ENCODE measurements at places on chromosomes 3 and 15. TPM values are rescaled to one million over a fixed set of nuclear protein-coding genes. Genes with fewer than 3 reads are reported as not detected.

DNA sequence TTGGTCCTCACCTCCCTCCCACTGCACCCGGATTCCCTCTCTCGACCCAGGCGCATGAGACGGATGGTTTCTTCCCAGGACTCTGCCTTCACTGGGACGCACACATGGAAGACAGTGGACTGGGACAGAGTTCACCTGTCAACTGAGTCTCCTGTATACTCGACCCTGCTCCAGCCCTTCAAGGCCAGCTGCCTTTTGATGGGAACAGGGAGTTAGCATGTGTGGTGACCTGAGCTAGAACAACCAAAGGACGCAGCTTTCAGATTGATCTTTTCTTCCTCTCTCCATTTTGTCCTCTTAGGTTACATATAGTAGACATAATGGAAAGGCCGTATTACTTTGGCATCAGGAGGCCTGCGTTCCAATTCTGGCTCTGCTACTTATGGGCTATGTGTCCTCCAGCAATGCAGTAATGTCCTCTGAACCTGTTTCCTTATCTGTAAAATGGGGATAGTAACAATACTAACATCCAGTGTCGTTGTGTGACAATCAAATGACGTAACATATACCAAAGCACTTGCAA is 94.1 kb downstream of the PEX5L start:
- DNase-seq, result no peak

- no peak for DNase-seq
Observed at GRCh38 chr15:87638554-87639083, 617.9 kb downstream of the NTRK3 start.

DNA sequence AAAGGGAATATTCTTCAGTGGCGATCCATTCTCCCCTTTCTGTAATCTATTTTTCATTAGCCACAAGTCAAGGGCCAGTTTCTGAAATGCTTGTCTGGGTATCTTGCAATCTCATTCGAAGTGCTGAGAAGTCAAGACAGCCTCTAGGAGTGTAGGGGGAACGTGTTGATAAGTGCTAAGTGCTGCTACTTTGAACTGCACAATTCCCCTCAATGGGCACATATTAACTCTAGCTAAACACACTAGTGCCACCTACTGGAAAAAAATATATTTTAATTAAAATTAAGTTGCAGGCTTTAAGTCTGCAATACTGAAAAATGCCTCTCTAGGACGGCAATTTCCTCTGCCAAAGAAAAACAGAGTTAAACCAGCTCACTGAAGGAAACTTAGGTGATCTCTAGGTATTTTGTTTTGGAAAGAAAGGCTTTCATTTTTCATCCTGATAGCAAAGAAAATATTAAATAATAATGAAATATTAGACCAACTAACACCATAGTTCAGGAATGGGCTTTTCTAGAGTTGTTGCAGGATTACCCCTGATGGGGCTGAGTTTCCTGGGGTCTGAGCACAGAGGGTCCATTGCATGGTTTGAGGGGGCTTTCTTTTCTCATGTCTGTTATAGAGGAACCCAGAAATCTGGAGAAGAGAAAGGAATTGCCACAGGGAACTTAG is 181.9 kb upstream of the KBTBD8 start:
- DNase-seq, result peak; percentile 75

- peak; percentile 18 for DNase-seq
Observed at GRCh38 chr3:145807990-145808389, 353.0 kb downstream of the PLOD2 start.

GRCh38 chr3:195909644-195910498 is 1.5 kb upstream of the TNK2 start:
- DNase-seq, result peak; percentile 75

DNA sequence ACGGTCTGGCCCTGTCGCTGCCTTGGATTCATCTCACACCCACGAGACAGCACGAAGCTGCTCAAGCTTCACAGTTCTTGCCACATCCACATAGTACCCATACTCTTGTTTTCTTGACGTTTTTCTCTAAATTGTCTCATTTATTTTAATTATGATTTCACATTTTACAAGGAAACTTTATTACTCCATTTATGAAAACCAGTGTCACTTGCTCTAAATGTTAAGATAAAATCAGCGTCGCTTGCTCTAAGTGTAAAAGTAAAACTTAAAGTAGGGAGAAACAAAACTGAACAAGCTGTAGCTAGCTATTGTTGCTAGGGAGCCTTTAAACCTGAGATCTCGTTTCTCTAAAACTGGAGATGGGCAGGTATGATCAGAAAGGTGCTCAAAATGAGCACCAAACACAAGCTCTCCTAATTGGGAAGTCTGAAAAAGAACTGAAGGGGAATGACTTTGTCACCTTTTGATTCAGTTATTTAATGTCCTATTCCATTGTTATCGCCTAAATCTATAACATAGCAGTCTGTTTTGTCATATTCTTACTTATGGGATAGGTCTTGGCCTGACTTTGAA is 680 bp downstream of the IFT122 start:
- DNase-seq, result no peak

GRCh38 chr3:72810659-72811434 is 37.4 kb downstream of the SHQ1 start:
- DNase-seq, result no peak

- DNase-seq, result no peak
Observed at GRCh38 chr15:47846128-47846868, 129.0 kb downstream of the SEMA6D start.

GRCh38 chr3:126537730-126538281 is 13.9 kb downstream of the CHST13 start:
- no peak for DNase-seq

DNA sequence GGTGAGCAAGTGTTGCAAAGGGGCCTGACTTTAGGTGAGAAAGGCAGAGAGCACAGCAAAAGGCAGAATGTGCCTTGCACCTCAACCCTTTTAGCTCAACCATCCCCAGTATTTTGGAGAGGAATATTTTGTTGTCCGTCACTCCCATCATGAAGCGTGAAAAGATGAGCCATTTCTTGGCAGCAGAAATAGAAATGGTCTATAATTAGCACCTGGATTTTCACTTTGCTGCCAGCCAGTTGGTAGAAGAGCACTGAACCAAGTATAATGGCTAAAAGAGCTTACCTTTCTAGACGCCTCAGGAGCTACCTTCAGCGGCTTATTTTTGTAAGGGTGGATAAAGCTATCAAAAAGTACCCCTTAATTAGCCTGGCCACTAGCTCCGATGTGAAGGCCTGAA is 406.7 kb downstream of the OCA2 start:
- DNase-seq, result no peak

- no peak for DNase-seq
Observed at GRCh38 chr3:175392653-175393052, 533.5 kb downstream of the NAALADL2 start.

DNA sequence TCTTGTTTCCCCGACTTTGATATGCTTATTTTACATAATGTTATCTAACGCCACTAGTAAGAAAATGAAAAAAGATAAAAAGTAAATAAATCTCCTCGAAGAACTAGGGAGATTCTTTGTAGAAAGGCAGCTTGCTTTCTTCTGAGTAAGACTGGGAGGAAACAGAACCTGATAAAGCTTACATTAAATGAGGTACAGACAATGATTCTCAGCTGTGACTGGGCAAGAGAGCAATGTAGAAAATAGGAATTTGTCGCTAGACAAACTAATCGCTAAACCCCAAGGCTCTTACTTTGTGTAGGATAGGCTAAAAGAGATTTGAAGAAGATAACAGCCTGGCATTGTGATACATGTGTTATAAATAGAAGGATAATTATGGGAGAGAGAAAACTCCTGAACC is 919.0 kb upstream of the ALCAM start:
- no peak for DNase-seq

- DNase-seq, result no peak
Observed at GRCh38 chr15:62325597-62325996, 160.5 kb upstream of the C2CD4B start.

GRCh38 chr3:76035117-76035516 is 249.8 kb upstream of the ZNF717 start:
- no peak for DNase-seq

DNA sequence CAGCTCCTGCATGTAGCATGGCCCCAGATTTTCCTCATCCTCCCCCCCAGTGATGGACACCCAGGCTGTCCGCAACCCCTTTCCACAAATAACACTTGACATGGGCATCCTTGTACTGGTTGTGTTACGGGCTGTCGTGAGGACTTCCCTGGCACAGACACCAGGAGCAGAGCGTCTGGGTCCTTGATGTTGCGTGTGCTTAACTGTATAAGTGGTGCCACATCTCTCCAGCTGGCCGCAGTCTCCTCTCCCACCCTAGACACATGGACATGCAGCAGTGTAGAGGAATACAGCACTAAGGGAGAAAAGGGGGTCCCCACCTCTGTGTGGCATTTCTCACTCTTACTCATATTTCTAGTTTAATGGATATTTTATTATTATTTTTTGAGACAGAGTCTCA is 56.6 kb downstream of the FBLN2 start:
- no peak for DNase-seq

DNA sequence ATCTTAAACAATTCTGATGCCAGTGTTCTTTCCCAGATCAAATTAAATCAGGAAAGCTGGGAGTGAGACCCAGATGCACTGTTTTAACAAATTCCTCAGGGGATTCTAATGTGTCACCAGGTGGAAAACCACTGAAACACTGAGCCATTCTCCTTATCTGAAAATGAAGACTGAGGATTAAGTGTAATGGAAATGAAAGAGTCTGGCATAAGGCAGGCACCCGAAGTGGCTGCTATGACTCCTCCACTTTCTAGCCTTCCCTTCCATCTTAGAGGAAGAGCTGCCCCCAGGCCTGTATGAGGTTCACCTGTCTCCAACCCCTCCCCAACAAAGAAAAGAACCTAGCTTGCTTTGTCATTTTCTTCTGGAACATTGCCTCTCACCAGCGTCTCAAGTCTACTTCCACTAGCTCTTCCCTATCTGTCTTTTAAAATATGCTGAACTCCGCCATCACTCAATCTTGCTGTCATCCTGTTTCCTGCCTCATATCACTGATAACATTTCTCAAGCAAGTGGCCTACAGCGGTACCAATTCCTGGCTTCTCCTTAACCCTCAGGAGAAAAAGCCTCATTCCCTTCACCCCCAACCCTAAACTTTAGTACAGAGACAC is 13.7 kb upstream of the ABHD2 start:
- DNase-seq, result no peak

GRCh38 chr15:41367418-41367817 is 34.7 kb downstream of the NUSAP1 start:
- no peak for DNase-seq

DNA sequence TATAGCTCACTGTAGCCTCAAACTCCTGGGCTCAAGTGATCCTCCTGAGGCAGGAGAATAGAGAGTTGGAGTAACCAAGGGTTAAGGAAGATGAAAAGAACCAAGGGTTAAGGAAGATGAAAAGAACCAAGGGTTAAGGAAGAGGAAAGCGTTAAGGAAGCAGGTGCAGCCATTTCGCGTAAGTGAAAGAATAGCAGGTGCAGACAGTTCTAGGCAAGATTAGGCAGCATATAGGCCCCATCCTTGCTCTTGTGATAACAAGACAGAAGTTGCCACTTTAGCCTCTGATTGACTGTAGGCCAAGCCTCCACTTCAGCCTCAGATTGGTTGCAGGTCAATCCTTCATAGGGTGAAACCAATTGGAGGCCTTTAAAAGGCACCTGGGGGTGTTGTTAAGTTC is 677.4 kb downstream of the PDCD6IP start:
- no peak for DNase-seq

- DNase-seq, result no peak
Observed at GRCh38 chr3:144187531-144188210, 216.0 kb downstream of the DIPK2A start.

GRCh38 chr3:60448696-60449095 is 802.6 kb downstream of the FHIT start:
- DNase-seq, result no peak

GRCh38 chr3:69092030-69092516 is 7.3 kb downstream of the ARL6IP5 start:
- peak; percentile 61 for DNase-seq

DNA sequence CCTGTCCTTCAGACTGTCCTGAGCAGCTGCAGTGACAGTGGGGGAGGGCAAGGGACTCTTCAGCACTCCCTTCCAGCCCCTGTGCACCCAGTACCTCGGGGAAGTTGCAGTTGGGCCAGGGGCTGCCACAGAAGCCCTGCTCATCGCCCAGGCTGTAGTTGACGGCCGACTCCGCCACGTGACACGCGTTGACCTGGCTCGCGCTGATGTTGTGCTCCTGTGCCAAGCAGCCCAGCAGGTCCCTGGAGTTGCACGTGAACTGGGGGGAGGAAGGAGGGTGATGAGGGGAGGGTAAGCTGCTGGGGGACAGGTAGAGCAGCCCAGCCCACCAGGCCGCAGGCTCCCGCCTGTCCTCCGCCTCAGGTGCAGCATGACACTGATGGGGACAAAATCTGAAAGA is 101.2 kb downstream of the SEC22A start:
- no peak for DNase-seq

GRCh38 chr15:52361494-52361893 is 65.9 kb upstream of the MYO5C start:
- no peak for DNase-seq

Gene PXYLP1
- total RNA-seq, result 0.56 TPM

Gene RNU5B-1
- total RNA-seq, result not detected

Gene CCDC80
- 8.5 TPM for total RNA-seq

Gene NTRK3
- under 0.01 TPM for total RNA-seq

Gene MKRN3
- 0.88 TPM for total RNA-seq

Gene ADIPOQ
- not detected for total RNA-seq

All from dermis blood vessel endothelial cell (primary cell).